Forelimb muscle (tissue), 1 donor: ENCODE measurements at places on chromosomes 6 and 20.

DNA sequence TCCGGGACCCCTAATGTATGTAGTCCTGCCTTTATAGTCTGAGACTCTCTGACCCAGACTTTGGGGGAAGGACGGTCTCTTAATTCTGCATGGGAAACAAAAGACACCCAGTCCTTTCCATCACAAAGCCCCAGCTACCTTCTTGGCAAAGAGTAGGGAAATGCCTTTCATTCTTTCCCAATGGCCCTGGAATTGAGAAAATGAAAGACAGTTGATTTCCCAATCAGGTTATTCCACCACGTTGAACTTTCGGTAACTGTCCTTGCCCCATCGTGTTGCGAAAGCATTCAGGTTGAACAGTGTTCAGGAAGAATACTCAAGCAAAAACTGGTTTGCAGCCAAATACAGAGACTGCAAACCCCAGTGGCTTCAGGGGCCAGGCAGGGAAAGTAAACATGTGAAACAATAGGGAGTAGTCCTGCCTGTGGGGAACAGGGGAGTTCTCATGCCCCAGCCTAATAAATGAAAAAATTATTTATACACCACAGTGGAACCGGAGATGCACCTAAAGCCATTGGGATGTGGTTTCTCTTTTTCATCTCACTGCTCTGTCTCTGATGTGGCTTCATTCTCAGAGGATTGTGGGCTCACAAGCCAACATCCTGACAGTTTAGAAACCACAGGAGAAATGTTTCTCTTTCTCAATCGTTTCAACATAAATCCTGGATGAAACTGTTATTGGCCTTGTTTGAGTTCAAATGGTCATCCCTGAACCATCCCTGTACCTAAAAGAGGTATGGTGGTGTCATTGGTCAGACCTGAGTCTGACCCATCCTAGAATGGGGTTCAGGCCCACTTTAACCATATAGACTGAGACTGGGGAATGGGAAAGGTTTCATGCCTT, 44.2 kb upstream of the SLC9A8 start:
- no peak for DNase-seq

DNA sequence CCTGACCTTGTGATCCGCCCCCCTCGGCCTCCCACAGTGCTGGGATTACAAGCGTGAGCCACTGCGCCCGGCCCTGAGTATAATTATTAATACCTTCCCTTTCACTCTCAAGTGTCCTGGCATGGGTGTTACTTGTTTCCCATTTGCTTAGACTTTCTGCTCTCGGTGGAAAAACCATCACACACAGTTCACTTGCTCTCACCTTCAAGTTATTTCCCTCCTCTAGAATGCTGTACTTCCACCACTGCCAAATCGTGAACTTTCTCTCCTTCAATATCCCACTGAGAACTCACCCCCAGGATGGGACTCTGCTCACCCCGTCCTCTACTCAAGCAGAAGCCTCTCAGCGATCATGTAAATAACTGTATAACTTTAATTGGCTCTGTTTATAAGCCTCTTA, 4.6 kb upstream of the HIVEP1 start:
- DNase-seq, result no peak

GRCh38 chr6:2725999-2726567, 24.6 kb downstream of the MYLK4 start:
- DNase-seq, result no peak

- DNase-seq, result no peak
Observed at GRCh38 chr20:19995220-19995863, 21.8 kb upstream of the NAA20 start.

DNA sequence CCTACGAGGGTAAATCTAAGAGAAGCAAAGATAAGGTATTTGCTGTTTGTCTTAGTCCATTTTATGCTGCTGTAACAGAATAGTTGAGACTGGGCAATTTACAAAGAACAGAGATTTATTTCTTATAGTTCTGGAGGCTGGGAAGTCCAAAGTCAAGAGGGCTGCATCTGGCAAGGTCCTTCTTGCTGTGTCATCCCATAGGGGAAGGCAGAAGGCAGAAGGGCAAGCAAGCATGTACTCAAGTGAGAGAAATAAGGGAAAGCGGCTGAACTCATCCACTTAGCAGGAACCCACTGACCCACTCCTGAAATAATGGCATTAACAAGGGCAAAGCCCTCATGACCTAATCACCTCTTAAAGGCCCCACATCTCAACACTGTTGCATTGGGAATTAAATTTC, 102.7 kb downstream of the AGPAT4 start:
- no peak for DNase-seq

- no peak for DNase-seq
Observed at GRCh38 chr6:168756009-168756634, 315.1 kb downstream of the SMOC2 start.
